Mucosa of descending colon (tissue), 3 donors: ENCODE measurements at places on chromosomes 2 and 18. TPM values are rescaled to one million over a fixed set of nuclear protein-coding genes. Genes with fewer than 3 reads are reported as not detected.

DNA sequence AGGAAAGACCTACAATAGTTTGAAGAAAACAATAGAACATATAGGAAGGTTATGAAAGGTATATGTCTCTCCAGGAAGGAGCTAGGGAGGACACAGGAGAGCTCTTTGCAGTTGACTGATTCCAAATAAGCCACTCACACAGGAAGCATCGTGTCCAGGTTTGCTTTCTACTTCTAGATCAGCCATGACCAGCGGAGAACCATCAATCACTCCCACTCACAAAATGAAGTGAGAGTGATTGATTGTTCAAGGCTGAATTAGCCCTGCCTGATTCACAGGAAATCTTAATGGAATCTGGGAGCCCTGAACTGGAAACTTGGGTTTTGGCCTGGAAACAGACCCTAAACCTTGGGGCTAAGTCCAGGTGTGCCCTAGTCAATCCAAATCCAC lies 1292.2 kb upstream of the ZEB2 start:
- DNase-seq: no peak

GTF3C2 gene
- total RNA-seq: 53.7 TPM

- no peak for DNase-seq
These were observed 55.2 kb downstream of the RBM43 start for GRCh38 chr2:151206446-151206968.

GRCh38 chr18:8657050-8657820 lies 48.0 kb downstream of the RAB12 start:
- no peak for DNase-seq

AKAIN1 gene
- not detected for total RNA-seq

GRCh38 chr18:22800551-22800951 lies 132.6 kb upstream of the RBBP8 start:
- no peak for DNase-seq

GPR75 gene
- 2.1 TPM for total RNA-seq

CERS6 gene
- 65.0 TPM for total RNA-seq

HOXD10 gene
- total RNA-seq: 1.8 TPM

DNA sequence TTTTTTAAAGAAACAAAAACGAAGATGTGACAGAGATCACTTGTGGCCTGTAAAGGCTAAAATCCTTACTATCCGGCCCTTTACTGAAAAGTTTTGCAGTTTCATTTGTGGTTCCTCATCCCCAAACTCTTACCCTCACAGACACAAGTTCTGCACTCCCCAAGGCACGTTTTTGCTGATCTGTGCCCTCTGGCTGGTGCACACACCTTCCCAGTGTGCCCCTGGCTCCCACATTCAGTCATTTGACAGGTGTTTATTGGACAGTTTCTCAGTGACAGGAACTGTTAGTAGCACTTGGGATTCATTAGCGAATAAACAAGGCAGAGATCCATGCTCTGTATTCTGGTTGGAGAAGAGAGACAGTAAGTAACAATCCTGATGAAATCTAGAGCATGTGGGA lies 22.8 kb downstream of the ZAP70 start:
- DNase-seq: no peak

DNA sequence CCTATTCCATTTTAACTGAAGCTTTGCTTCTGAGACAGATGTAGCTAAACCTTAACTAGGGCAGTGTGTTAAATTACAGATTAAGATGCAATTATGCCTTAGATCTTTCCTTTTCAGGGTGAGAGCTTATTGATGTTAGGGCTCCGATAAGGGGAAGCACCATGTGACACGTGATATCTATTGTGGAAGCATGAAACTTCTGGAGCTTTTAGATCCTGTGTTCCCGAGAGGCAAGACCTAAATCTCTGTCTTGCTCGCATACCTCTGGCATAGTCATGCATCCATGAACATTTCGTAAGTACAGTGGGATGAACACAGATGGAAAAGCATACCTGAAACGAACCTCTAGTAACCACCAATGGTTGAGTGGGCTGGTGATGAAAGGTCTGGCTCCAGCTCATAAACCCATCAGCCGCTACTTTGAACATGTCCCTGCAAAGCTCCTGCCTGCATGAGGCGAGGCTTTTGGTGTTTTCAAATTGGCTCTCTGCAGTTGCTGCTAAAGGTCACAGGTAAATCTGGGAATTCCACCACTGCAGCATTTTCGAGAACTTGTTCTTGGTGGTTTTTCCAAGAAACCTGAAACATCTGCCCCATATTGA lies 3.7 kb upstream of the NRP2 start:
- DNase-seq: no peak
